Activated CD4-positive, alpha-beta T cell treated with anti-CD3 and anti-CD28 coated beads, Interleukin-2, amount 50 U/mL, for 4 hours (primary cell): ENCODE measurements at places on chromosomes 16 and 17.

- no peak for DNase-seq
These were observed 29.5 kb downstream of the DRC3 start for GRCh38 chr17:18002171-18002570.

DNA sequence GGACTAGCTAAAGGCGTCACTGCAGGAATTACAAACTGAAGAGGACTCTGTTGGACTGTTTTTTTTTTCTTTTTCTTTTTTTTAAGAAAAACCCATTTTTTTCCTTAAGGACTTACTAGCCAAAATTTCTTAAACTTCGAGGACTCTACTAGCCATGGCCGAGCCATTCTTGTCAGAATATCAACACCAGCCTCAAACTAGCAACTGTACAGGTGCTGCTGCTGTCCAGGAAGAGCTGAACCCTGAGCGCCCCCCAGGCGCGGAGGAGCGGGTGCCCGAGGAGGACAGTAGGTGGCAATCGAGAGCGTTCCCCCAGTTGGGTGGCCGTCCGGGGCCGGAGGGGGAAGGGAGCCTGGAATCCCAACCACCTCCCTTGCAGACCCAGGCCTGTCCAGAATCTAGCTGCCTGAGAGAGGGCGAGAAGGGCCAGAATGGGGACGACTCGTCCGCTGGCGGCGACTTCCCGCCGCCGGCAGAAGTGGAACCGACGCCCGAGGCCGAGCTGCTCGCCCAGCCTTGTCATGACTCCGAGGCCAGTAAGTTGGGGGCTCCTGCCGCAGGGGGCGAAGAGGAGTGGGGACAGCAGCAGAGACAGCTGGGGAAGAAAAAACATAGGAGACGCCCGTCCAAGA lies 878 bp downstream of the HEXIM1 start:
- DNase-seq, result peak; percentile 57

DNA sequence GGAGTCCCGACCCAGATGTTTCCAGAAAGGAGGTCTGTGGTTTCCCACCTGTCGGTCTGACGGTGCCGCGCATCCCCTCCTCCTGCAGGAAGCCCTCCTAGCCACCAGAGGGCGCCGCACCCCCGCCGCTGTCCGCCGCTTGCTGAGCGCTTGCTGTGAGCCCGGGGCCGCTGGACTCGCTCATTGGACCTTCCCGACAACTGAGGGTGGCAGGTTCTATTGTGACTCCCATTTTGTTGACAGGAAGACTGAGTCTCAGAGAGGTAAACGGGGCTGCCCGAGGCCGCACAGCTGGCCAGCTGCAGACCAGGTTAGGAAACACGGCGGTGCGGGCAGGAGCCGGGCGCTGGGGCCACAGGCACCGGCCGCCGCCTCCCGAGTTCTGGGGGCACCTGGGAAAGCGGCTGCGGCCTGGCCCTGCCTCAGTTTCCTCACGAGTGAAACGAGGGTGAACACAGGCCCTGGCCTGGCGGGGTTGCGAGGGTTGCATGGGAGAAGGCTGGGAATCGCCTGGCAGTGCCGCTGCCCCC lies 191.1 kb upstream of the CIBAR2 start:
- peak; percentile 62 for DNase-seq

GRCh38 chr17:37286430-37286829 lies 89.4 kb upstream of the C17orf78 start:
- DNase-seq, result no peak

- DNase-seq, result no peak
These were observed 41.7 kb downstream of the LYRM1 start for GRCh38 chr16:20942256-20942655.

DNA sequence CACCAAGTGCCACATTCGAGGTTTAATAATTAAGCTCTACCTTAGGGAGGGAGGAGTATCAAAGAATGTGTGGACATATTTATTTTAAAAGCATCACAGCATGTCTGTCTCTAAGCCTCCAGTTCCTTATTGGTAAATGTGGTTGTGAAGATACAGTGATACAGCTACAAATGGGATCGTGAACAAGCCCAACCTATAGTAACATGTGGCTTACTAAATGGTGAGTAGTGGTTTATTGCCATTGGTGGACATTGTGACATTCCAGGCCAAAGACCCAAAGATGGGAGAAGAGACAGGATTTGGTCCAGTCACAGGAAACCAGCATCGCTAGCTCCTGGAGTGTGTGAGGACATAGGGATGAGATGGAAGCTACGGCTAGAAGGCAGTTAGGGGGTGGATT lies 51.2 kb downstream of the IQCK start:
- no peak for DNase-seq

DNA sequence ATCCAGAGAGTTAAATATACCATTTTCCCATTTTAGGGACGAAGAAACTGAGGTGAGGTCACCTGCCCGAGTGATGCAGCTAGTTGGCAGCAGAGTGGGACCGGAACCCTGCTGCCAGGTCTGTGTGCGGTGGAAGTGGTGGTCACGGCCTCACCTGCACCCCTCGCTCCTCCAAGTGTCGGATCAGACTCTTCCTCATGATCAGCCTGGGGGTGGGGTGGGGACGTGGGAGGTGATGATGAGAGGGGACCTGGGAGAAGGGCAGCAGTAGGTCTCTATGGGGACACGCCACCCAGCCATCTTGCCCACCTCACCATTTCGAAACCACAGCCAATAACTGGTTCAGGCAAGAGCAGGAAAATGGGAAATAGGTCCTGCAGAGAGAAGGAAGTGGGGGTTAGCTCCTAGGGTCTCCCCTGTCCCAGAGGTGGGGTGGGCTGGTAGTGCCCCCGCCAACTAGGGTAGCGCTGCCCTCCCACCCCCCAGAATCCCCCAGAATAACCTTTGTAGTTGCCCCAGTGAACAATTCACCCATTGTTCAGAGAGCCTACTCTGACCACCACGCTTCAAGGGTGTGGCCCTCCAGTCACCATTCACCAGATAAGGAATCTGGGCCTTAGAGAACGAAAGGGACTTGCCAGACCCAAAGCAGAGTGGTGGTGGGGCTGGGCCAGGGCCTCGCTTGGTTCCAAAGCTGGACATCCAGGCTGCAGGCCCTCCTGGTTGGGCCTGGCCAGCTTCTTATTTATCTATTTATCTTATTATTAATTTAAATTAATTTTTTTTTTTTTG lies 5.1 kb downstream of the GDPD3 start:
- no peak for DNase-seq

- DNase-seq, result no peak
These were observed 2.7 kb downstream of the TNFAIP1 start for GRCh38 chr17:28338056-28338768.

GRCh38 chr17:80636361-80637018 lies 91.9 kb downstream of the RPTOR start:
- no peak for DNase-seq

DNA sequence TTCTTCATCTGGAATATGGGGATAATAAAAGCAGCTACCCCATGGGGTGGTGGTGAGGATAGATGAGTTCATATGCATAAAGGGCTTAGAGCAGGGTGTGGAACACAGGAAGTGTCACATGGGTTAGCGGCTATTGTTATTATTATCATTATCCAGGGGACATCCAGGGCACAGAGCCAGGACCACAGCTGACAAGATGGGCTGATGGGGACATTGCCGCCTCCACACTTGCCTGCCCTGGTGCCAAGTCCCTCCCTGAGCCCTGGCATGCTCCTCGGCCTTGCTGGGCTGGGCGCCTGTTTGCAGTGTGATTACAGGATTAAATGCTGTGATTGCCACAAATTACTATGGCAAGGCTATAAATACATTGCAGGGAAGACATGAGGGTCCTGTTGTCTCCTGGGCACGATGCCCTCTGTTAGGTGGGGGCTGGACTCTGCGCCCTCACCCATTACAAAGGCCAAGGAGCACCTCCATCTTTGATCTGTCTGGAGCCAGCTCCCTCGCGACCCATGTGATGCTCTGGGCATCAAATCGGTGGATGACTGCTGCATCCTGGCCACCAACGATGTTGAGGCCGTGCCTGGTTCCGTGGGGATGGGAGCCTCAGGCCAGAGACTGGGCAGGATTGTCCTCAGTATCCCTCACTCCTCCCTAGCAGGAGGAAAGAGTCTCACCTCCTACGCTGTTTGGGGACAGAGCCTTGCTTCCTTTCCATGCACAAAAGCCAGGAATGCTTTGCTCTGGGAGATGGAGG lies 43.2 kb downstream of the PIMREG start:
- no peak for DNase-seq

DNA sequence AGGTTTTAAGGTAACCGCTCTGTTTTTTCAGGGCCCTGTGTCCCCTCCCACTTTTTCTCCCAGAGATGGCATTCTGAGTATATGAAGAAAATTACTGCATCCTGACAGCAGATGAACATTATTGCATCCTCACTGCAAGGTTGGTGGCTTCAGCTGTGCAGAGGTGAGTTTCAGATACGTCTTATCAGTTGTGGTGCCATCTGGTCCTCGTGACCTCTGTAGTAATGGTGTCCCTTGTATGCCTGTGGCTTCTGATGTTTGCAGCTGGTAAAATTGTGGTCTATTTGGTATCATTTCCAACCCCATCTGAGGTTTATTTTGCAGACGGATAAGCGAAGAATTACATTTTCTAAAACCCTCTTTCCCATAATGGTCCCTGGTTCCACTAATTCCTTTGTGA lies 417.0 kb downstream of the HS3ST3B1 start:
- no peak for DNase-seq

- no peak for DNase-seq
These were observed 1.2 kb downstream of the RPS15A start for GRCh38 chr16:18788828-18789514.

GRCh38 chr17:15263206-15263579 lies 1.9 kb downstream of the PMP22 start:
- DNase-seq, result no peak

DNA sequence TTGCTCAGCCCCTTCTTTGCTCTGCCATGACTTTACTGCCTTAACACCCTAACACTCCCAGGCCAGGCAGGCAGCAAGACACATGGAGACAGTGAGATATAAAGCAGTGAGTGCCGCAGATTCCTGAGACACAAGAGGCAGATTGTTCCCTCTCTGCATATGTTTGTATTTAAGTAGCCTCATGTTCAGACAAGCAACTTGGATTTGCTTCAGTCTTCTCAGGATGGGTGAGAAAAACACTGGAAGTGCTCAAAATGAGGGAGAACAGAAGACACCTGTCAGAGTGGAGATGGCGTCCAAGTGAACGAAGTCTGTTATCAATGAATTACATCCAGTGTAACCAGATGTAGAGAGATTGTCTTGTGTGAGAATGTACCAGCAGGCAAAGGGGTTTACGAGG lies 86.8 kb downstream of the CES1 start:
- no peak for DNase-seq

DNA sequence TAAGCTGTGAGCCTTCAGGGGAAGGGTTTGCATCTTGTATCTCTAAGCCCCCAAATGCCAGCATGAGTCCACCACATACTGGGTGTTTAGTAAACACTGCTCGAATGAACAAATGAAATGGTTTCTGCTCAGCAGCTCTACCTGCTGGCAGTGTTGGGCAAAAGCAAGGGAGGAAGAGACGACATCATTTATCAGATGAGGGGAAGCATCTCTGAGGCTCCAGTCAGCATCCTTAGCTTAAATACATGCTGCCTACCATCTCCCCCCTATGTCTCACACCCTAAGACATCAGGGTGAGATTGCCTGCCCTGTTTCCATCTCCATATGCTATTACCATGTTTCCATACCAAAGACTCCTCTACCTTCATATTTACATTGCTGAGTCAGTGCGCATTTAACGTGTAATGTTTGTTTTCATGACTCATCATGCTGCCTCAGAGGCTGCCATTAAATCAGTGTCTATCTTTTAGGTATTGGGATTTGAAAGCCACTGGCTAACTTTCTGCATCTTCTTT lies 379.8 kb downstream of the UTP18 start:
- DNase-seq, result no peak

DNA sequence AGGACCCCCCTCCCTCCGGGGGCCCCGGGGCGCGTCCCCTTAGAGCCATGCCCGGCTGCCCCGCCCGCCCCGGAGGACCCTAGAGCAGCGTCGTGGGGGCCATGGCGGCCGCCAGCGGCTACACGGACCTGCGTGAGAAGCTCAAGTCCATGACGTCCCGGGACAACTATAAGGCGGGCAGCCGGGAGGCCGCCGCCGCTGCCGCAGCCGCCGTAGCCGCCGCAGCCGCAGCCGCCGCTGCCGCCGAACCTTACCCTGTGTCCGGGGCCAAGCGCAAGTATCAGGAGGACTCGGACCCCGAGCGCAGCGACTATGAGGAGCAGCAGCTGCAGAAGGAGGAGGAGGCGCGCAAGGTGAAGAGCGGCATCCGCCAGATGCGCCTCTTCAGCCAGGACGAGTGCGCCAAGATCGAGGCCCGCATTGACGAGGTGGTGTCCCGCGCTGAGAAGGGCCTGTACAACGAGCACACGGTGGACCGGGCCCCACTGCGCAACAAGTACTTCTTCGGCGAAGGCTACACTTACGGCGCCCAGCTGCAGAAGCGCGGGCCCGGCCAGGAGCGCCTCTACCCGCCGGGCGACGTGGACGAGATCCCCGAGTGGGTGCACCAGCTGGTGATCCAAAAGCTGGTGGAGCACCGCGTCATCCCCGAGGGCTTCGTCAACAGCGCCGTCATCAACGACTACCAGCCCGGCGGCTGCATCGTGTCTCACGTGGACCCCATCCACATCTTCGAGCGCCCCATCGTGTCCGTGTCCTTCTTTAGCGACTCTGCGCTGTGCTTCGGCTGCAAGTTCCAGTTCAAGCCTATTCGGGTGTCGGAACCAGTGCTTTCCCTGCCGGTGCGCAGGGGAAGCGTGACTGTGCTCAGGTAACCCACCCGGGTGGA lies 759 bp downstream of the ALKBH5 start:
- DNase-seq, result peak; percentile 70

DNA sequence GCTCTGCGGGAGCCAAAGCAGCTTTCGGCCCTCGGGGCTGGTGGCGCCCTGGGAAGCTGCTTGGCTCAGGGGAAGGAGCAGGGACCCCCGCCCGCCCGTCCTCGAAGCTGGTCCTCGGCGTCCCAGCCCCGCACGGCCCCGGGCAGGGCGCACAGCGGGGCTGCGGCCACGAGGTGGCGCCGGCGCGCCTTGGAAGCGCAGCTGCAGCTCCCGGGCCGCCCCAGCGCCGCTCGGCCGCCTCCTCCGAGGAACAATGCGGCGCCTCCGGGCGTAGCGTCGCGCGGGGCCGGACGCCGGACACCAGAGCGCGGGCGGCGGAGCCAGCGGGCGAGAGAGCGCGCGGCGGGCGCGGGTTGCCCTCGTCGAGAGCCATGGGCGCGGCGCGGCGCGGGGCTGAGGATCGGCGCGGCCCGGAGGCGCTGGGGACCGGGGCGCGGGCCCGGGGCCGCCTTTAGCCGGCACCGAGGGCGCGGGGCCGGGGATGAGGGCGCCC lies at the start of gene MGAT5B:
TSS of gene MGAT5B (plus strand) at position 229 of the 493 bp plus-strand sequence. CDS start 626 bp downstream, outside the sequence.
- DNase-seq, result peak; percentile 61

GRCh38 chr17:44912763-44913544 lies 2.3 kb downstream of the GFAP start:
- no peak for DNase-seq

GRCh38 chr16:77168901-77169300 lies 22.1 kb upstream of the MON1B start:
- no peak for DNase-seq

DNA sequence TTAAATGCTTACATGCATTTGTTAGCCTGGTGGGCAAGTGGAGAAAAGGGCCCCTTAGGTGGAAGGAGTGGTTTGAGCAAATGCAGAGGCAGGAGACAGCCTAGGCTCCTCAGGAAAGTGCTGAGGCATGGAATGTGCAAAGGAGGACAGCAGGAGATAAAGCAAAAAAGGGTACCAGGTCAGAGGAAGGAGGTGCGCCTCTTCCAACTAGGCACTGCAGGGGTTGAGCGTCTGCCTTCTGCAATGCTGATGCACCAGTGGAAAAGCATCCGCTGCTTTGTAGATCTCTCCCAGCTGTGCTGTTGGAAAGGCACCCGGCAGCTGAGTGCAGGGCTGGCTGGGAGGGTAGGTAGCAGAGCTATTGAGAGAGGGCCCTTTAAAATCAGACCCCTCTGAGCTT lies 287.0 kb upstream of the XYLT1 start:
- DNase-seq, result no peak

GRCh38 chr16:81804134-81804610 lies 25.1 kb downstream of the PLCG2 start:
- no peak for DNase-seq
